ENCODE measurements at places on chromosomes 1 and 21. TPM values are rescaled to one million over a fixed set of nuclear protein-coding genes. Genes with fewer than 3 reads are reported as not detected.

The TRIM46 gene
- 10.7 TPM for total RNA-seq

- no peak for DNase-seq
Measured at GRCh38 chr1:7967651-7968050, 6.1 kb downstream of the PARK7 start.

DNA sequence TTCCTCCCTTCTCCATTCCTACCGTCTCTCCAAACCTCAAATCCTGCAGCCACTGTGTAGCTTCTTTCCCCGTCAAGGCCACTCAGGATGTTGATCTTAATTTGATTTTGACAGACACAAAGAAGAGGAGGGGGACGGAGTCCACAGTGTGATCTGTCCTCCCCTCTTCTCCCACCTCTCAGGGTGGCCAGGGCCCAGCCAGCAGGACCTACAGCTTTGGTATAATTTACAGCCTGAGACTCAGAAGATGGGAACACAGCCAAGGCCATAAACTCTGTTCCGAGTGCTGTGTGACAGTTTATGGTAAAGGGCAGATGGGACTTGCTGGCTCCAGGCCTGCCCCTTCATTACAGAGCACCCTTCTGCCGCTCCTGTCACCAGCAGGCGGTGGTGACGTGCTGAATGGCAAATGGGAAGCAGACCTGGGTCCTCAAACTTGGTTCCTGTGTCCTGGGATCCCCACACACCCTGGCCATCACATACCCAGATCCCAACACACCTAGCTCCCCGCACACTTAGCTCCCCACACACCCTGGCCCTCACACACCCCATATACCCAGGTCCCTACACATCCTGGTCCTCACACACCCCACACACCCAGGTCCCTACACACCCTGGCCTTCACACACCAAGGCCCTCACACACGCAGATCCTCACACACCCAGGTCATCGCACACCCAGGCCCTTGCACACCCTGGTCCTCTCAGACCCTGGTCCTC lies 71.6 kb downstream of the CD2 start:
- no peak for DNase-seq

DNA sequence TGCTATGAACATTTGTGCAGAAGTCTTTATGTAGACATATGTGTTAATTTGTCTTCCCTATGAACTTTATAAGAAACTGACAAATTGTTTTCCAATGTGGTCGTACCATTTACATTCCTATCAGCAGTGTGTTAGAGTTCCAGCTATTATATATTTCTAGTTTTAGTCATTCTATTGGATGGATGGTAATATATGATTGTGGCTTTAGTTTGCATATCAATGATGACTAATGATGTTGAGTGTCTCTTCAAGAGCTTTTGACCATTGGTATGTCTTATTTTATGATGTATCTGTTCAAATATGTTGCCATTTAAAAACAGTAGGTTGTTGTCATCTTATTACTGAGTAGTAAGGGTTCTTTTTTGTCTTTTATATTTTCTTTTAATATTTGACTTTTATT lies 16.2 kb upstream of the ZNF326 start:
- no peak for DNase-seq

DNA sequence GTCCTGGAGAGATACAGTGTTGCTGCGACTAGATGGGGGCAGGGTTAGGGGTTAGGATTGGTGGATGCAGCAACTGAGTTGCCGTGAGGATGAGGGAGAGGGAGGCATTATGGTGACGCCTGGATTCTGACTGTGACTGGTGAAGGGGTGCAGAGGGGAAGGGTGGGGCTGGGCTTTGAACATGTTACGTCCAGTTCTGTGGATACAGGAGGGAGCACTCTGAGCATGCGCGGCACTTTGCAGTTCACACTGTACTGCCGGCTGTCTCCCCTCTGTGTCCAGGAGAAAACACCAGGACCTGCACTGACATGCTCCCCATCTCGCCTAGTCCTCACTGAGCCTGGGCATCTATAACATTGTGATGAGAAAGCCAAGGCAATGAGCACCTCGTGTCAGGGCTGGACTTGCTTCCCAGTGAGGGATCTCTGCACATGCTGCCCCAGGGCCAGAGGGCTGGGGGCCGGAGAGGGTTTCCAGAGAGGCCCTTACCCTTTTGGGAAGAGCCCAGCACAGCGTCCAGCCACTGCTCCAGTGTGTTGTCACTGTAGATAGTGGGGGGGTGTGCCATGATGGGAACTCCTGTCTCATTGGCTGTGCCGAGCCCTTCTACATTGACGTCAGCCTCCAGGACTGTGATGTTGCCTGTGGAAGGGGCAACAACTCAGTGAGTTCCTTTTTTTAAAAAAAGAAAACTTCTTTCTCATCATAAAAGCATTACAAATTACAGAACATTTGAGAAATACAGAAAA lies 7.6 kb downstream of the FAM151A start:
- DNase-seq = no peak

The DMRTA2 gene
- total RNA-seq = not detected

GRCh38 chr1:231611851-231612250 lies 14.7 kb upstream of the DISC1 start:
- DNase-seq = no peak

DNA sequence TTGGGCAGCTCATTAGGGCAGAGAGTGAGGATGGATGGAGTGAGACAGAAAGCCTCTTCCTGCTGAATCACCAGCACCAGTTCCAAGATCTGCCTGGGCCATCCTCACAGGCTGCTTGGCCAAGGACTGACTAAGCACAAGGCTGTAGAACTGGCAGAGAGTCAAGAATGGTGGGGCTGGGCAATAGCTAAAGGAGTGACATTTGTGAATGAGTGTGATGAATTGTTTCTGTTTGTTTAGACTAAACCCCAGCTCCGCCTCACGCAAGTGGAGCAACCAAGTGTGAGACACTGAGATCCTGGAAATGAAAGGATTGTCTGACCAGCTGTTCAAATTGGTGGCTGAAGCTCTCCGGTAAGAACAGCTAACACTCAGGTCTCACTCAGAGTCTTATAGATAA lies 38.6 kb downstream of the BRINP2 start:
- DNase-seq = no peak

The MTR gene
- 50.7 TPM for total RNA-seq

The TMEM39B gene
- total RNA-seq = 38.0 TPM

The CD53 gene
- total RNA-seq = 185 TPM

The RNF186 gene
- not detected for total RNA-seq

GRCh38 chr1:110420023-110420662 lies 12.6 kb upstream of the LAMTOR5 start:
- DNase-seq = no peak

All from activated CD4-positive, alpha-beta T cell treated with anti-CD3 and anti-CD28 coated beads, Interleukin-2, amount 10 ng/mL, durations not matched to agents 24 days and 14 days (primary cell).